ENCODE measurements at places on chromosomes 4 and X.

GRCh38 chrX:37686996-37687395 lies 1.4 kb downstream of the XK start:
- H3K27ac ChIP-seq: no peak overlapping the region
- H3K27me3 ChIP-seq: peaks cover 8% of the 10 kb centered on the region
- DNase-seq: no peak
- H3K4me1 ChIP-seq: no peaks in the 10 kb centered on the region

DNA sequence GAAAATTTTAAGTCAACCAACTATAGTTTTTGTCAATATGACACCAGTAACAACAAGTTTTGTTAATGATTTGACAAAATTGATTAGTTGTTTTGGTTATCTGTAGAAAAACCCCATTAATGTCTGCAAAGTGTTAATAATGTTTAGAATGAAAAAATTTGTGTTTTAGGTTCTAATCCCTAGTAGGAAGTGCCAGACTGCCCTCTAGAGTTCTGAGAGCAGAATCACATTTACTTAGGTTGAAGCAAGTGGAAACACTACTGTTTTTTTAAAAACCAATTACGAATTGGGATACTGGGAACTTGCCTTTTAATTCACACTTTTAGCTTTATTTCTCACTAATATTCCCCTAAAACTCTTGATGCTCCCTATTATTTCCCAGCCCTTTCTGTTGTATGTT lies 101.1 kb upstream of the CYLC1 start:
- no peaks in the 10 kb centered on the region for H3K36me3 ChIP-seq
- no peaks in the 10 kb centered on the region for H3K4me1 ChIP-seq
- no peak overlapping the region for H3K4me3 ChIP-seq

- no peak overlapping the region for H3K4me3 ChIP-seq
- no peak for DNase-seq
- no peaks in the 10 kb centered on the region for H3K4me1 ChIP-seq
Measured at GRCh38 chr4:3832536-3833220, 66.5 kb downstream of the ADRA2C start.

DNA sequence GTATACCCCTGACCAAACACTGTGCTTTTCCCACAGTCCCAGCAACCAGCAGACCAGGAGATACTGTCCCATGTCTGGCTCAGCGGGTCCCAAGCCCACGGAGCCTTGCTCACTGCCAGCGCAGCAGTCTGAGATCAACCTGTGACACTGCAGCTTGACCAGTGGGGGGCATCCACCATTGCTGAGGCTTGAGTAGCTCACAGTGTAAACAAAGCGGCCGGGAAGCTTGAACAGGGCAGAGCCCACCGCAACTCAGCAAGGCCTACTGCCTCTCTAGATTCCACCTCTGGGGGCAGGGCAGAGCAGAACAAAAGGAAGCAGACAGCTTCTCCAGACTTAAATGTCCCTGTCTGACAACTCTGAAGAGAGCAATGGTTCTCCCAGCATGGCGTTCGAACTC lies 58.1 kb downstream of the SLC10A6 start:
- no peak for DNase-seq
- H3K36me3 ChIP-seq: no peaks in the 10 kb centered on the region
- H3K4me3 ChIP-seq: no peak overlapping the region
- H3K27ac ChIP-seq: no peak overlapping the region

GRCh38 chr4:118991686-118992085 lies 103.0 kb downstream of the SYNPO2 start:
- no peaks in the 10 kb centered on the region for H3K27me3 ChIP-seq
- no peak overlapping the region for H3K27ac ChIP-seq
- H3K4me3 ChIP-seq: no peak overlapping the region
- H3K4me1 ChIP-seq: no peaks in the 10 kb centered on the region
- no peaks in the 10 kb centered on the region for H3K36me3 ChIP-seq
- no peak for DNase-seq

DNA sequence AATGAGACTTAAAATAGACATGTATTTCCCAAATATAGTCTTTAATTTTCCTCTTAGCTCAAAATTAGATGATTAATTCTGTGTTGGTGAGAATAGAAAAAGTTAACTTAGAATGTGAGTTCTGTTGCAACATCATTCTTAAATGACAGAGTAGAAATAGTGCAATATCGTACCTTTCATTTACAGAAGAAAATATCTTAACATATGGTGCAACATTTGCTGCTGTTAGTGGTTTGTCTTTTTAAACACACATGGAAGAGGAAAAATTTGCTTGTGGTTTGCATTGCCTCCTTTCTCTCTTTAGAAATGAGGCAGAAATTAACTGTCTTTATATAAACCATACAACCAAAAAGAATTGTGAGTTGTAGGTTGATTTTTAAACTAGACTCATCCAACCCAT lies 39.3 kb upstream of the FHDC1 start:
- peaks cover 4% of the 10 kb centered on the region for H3K4me1 ChIP-seq
- no peak overlapping the region for H3K4me3 ChIP-seq
- H3K36me3 ChIP-seq: peaks cover 7% of the 10 kb centered on the region

- no peaks in the 10 kb centered on the region for H3K27me3 ChIP-seq
- no peak overlapping the region for H3K27ac ChIP-seq
- H3K36me3 ChIP-seq: no peaks in the 10 kb centered on the region
Measured at GRCh38 chr4:156111686-156112085, 158.0 kb upstream of the CTSO start.

DNA sequence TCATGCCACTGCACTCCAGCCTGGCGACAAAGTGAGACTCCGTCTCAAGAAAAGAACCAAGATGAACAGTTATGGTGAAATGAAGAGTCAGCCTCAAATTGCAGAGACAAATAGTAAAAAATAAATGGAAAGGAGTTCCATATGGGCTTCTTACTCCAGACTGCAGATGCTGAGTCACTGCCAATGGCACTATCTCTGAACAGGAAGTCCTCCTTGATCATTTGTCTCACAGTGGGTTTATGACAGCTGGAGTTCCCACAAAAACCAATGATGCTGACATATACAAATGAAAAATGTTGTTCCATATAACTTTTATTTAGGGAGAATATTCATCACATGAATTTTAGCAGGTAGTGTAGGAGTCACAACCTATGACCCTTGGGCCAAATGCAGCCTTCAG lies 631.6 kb downstream of the PCDH18 start:
- no peak for DNase-seq
- no peak overlapping the region for H3K4me3 ChIP-seq
- H3K4me1 ChIP-seq: no peaks in the 10 kb centered on the region
- no peaks in the 10 kb centered on the region for H3K36me3 ChIP-seq
- H3K27ac ChIP-seq: no peak overlapping the region

- H3K4me1 ChIP-seq: no peaks in the 10 kb centered on the region
- H3K36me3 ChIP-seq: no peaks in the 10 kb centered on the region
- H3K27me3 ChIP-seq: peaks cover 6% of the 10 kb centered on the region
- no peak overlapping the region for H3K27ac ChIP-seq
- no peak for DNase-seq
Measured at GRCh38 chr4:163415668-163416067, 57.9 kb downstream of the TKTL2 start.

DNA sequence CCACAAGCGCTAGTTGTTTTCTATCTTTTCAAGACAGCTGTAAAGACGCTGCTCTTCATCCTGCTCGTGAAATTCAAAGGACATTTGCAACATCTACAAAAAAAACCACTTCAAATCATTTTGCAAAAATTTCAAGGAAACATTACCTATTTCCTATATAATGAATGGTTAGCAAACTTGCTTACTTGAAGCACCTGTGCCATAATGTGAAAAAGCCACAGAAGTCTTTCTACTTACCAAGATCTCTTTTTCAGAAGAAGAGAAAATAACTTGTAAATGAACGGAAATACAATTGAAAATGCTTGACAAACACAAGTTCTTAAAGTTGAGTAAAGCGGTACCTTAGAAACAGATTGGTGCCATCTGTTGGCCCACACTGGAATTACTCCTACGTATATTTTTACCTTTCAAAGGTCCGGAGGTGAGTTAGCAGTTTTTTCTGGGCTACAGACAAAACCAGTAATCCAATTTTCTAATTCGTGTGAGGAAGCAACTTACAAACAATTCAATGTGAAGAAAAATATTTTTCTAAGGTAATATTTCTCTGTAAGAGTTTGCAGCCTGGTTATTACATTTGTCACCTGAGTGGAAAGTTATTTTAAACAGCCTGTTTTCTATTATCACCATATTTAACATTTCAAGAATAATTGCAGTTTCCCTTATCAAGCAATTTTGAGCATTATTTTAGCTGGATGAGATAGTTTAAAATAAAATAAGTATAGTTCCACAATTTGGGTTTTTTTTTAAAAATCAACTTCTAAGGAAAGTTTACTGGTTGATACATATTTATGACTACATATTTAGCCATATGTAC lies at the start of gene TLR6:
Gene TLR6 (minus strand): TSS at position 294 of the 814 bp plus-strand sequence. CDS start 27,344 bp downstream, outside the sequence.
- H3K4me1 ChIP-seq: peaks cover 32% of the 10 kb centered on the region
- DNase-seq: peak; percentile 50
- peak within 1 kb of the TSS; percentile 71 for H3K4me3 ChIP-seq
- H3K27me3 ChIP-seq: no peaks in the 10 kb centered on the region
- no peaks in the 10 kb centered on the region for H3K36me3 ChIP-seq
- peak within 1 kb of the TSS; percentile 92 for H3K27ac ChIP-seq

GRCh38 chr4:122542411-122543236 lies 78.2 kb downstream of the IL21 start:
- DNase-seq: no peak
- H3K4me1 ChIP-seq: peaks cover 65% of the 10 kb centered on the region
- peak overlapping the region; percentile 59 for H3K4me3 ChIP-seq
- peak overlapping the region; percentile 89 for H3K27ac ChIP-seq
- peaks cover 6% of the 10 kb centered on the region for H3K36me3 ChIP-seq

GRCh38 chrX:106912864-106913263 lies 7.3 kb upstream of the CLDN2 start:
- H3K4me3 ChIP-seq: no peak overlapping the region
- H3K27ac ChIP-seq: no peak overlapping the region

DNA sequence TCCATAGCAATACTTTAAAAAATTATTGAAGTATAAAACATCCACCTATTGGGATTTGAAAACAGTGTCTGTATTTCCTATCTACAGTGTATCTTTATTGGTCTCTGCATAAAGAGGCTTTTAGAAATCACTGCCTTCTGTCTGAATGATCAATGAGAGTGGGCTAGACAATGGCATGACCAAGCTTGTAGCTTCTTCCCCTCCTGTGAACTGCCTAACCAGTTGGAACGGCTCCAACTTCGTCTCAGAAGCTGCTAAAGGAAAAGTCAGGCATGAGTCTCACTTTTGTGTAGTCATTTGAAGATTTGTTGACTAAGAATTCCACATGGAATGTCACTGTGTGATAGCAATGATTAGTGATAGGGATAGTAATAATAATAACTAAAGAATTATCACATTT lies 64.2 kb downstream of the INTS12 start:
- no peaks in the 10 kb centered on the region for H3K36me3 ChIP-seq
- H3K27me3 ChIP-seq: peaks cover 17% of the 10 kb centered on the region
- no peak overlapping the region for H3K27ac ChIP-seq

DNA sequence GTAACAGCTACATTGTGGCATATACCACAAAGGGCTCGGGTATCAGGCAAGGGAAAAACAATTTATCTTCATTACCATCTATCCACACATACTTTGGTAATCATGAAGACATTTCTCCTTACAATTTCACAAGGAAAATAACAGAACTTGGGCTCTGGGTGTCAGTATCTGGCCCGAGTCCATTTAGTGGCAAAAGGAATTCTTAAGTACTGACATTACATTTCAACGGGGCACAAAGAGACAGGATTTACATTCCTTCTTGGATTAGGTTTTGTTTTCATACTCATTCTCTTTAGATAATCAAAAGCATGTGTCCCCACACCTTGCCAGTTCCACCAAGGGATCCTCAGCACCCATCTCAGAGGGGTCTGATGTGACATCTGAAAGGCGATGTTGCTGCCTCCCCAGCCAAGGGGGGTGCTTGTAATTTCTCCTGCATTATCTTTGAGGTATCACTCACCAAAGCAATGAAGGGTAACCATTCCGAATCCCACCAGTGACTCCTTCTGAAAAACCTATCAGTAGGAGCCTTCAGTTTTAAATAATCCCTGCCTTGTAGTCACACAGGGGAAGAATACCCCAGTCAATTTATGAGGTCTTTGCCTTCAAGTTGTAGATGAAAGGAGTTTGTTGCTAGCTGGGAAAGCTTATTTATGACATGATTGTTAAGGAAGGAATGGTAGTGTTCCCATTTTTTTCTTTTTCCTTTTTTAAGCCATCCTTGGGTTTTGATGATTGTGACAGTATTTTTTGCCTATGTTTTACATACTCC lies 118.6 kb downstream of the PALLD start:
- H3K4me1 ChIP-seq: no peaks in the 10 kb centered on the region
- H3K27me3 ChIP-seq: no peaks in the 10 kb centered on the region
- H3K27ac ChIP-seq: no peak overlapping the region
- no peak for DNase-seq
- H3K36me3 ChIP-seq: no peaks in the 10 kb centered on the region

DNA sequence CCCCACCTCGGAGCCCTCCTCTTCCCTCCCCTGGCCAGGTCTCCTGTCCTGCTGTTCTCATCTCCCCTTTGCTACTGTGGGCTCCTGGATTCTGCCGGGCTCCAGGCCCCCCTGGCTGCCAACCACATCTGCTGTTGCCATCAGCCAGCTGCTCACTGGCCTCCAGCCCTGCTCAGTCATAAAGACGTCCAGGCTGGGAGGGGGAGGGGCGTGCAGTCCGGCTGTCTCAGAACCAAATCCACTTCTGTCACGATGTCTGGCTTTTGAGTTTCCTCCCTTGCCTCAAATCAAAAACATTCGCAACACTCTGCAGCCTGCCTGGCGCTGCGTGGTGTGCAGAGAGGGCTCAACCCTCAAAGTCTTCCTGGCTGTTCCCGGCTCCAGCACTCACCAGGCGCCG lies 7.1 kb downstream of the RASL11B start:
- no peak overlapping the region for H3K27ac ChIP-seq
- H3K4me3 ChIP-seq: no peak overlapping the region
- peaks cover 5% of the 10 kb centered on the region for H3K27me3 ChIP-seq
- H3K4me1 ChIP-seq: no peaks in the 10 kb centered on the region

- DNase-seq: no peak
- peaks cover 32% of the 10 kb centered on the region for H3K4me1 ChIP-seq
- peaks cover 2% of the 10 kb centered on the region for H3K36me3 ChIP-seq
- H3K27ac ChIP-seq: no peak overlapping the region
Measured at GRCh38 chr4:4860600-4861389, 1.3 kb downstream of the MSX1 start.

DNA sequence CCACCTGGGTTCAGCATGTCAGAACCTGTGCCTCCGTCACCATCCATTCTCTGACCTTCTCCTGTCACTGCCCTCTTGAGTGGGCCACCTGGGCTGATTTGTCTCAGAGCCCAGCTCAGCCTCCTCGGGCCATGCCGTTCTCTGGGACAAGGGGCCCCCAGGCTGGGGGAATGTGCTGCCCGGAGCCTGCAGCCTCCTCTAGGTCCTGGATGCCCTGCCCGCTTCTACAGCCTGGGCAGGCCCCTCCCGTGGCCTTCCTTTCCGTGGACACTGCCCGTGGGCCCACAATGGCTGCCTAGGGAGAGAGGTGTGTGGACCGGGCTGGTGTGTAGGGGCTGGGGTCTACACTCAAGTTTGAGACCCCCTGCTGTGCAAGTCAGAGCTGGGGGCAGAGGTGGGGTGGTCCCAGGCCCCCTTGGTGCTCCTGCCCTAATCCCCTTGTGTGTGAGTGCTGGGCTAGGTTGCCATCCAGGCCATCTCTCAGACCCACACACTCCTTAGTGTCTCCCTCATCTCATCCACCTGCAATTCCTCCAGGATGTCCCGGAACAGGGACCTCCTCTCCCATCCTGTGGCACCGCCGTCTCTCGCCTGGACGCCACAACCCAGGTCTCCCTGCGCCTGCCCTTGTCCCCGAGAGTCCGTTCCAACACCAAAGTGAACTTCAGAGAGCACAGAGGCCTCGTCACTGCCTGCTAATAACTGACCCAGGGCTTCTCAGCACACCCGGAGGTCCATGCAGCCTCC lies 12.4 kb downstream of the PSAPL1 start:
- no peaks in the 10 kb centered on the region for H3K27me3 ChIP-seq
- DNase-seq: no peak
- no peaks in the 10 kb centered on the region for H3K36me3 ChIP-seq

- no peak overlapping the region for H3K4me3 ChIP-seq
- no peak overlapping the region for H3K27ac ChIP-seq
- H3K4me1 ChIP-seq: peaks cover 9% of the 10 kb centered on the region
- H3K27me3 ChIP-seq: no peaks in the 10 kb centered on the region
- DNase-seq: no peak
Measured at GRCh38 chr4:38011511-38012162, 51.4 kb downstream of the PTTG2 start.

Measured in activated naive CD8-positive, alpha-beta T cell treated with anti-CD3 and anti-CD28 coated beads for 36 hours (primary cell).